ENCODE measurements at places on chromosomes 5 and 9. TPM values are rescaled to one million over a fixed set of nuclear protein-coding genes. Genes with fewer than 3 reads are reported as not detected.

ANKRD31 gene
- 0.16 TPM for total RNA-seq

TAF11L9 gene
- not detected for total RNA-seq

SPINK7 gene
- total RNA-seq = not detected

PCA3 gene
- not detected for total RNA-seq

ATP10B gene
- total RNA-seq = not detected

RNF224 gene
- not detected for total RNA-seq

AQP3 gene
- 1.9 TPM for total RNA-seq

C9 gene
- total RNA-seq = not detected

ANKRD18A gene
- total RNA-seq = 0.09 TPM

ASPN gene
- total RNA-seq = 65.8 TPM

KIAA1958 gene
- total RNA-seq = 2.9 TPM

SPATA31E1 gene
- not detected for total RNA-seq

ORM2 gene
- not detected for total RNA-seq

ITGA2 gene
- total RNA-seq = 171 TPM

FAM219A gene
- 7.0 TPM for total RNA-seq

WDR38 gene
- total RNA-seq = not detected

CA9 gene
- total RNA-seq = 1.5 TPM

STC2 gene
- 48.3 TPM for total RNA-seq

ABITRAM gene
- total RNA-seq = 16.3 TPM

RECK gene
- total RNA-seq = 61.8 TPM

CDC25C gene
- total RNA-seq = 8.9 TPM

Measured in fibroblast of the aortic adventitia (primary cell).